Stimulated activated CD4-positive, alpha-beta T cell treated with anti-CD3 and anti-CD28 coated beads, Interleukin-12 subunit alpha, Interleukin-12 subunit beta, amount 100 ng/mL, for 24 hours (primary cell): ENCODE measurements at places on chromosomes 2 and 18.
A peak's percentile ranks its signal among the peaks of the same experiment; 100 is the strongest.

DNA sequence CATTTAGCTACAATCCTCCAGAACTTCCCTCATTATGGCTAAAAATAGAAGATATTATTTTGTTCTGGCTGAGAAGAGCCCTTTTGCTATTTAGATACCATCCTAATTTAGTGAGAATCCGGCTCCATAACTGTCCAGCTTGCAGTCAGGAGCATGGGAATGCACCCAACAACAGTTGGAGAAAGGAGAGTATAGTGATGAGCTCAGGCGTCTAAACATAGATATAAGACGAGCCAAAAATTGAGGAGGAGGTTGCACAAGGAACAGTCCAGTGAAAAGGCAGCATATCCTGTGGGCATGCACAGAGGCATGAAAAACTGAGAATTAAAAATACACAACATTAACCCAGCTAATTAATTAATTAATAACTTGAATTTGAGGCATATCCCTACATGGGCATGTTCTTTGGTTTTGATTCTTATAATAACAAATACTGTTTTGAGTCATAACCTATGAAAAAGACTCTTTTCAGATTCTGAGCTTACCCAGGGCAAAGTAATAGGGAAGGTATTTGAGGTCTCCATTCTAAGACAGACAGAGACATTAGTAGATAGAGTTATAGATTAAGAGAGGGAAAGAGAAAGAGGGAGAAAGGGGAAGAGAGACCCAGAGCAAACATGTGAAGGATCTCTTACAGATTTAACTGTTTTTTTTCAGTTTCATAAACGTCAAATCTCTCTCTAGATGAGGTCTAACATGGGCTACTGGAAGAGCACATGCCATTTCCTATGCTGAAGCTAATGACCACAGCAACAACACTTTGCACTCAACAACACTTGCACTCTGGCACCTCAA is 311.2 kb downstream of the OSR1 start:
- no peak for DNase-seq

DNA sequence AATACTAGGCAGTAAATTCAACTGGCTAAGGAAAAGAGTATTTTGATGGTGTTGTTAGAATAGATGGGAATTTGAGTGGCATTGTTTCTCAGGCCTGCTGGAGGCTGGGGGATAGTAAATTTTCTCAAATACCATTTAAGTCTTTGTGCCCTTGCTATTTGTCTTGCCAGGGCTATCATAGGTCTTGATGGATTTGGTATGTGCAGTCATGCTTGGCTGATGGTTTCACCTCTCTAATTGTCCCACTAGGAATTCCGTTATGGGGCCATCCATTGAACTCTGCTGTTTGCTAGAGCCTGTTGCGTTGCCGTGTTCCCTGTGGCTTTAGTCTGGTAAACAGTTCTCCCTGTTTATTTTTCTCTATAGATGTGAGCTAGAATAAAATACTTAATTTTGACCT is 438.1 kb upstream of the FAM98A start:
- no peak for DNase-seq

GRCh38 chr2:202612145-202612544 is 22.6 kb upstream of the FAM117B start:
- DNase-seq, result no peak

- no peak for DNase-seq
Measured at GRCh38 chr2:177183860-177184259, 28.7 kb upstream of the HNRNPA3 start.

DNA sequence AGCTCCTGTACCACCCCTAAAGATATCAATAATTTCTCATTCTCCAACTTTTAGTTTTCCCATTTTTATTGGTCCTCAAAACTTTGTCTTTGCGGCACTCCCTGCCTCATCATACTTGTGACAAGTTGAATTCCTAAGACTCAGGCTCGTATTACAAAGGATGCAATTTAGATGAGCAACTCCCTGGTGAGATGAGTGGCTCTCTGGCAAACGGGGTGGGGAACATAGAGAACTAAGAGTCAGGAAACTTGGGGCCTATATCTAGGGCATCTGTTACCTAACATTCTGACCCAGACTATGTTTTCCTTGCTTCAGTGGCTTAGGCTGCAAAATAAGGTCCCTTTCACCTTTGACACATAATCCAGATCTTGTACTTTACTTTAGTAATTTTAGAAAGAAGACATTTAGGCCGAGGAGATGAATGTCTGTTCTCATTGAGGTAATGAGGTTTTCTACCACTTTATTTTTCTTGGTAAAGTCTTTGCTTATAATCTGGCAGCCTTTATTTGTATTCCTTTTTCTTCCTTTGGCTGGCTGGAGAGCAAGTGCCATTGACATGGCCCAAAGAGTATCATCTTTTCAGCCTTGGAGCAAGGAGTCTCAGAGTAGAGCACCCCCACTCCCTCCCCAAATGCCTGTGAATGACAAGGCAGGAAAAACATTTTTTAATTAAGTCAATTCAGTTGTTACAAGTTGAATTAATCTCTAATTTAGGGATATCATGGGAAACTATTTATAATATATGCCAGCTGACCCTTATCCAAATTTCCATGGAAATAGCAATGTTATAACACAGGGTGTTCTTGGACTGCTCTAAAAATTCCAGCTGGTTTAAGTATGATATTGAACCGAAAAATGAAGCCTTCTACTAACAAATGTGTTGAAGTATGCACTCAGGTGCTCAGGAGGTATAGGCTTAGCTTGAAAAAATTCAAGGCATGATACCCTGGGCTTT is 15.2 kb downstream of the TSPYL6 start:
- DNase-seq, result no peak

- DNase-seq, result no peak
Measured at GRCh38 chr18:73646772-73647171, 500.9 kb downstream of the FBXO15 start.

- DNase-seq, result no peak
Measured at GRCh38 chr2:20018601-20019152, 6.2 kb upstream of the MATN3 start.

DNA sequence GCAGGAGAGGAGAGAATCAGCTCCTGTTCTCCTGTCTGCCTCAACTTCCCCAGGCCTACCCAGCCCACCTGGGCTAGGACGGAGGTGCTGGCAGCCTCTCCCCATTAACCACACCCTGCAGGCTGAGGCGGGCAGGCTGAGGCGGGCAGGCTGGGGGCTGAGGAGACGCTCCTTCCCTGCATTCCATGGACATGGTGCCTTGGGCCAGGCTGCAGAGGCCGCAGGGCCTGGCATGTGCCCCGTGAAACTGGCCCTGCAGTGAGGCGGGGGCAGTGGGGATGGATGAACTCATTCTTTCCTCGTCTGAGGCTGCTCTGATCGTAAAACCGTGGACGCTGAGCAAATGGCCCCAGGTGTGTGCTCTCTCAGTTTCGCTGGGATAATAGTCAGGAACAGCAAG is 84.7 kb upstream of the LAPTM4A start:
- no peak for DNase-seq

- DNase-seq, result peak; percentile 54
Measured at GRCh38 chr2:230924470-230925341, at the start of gene GPR55. Gene GPR55, minus strand, starts transcription at chr2:230925242. Its CDS starts 14,280 bp downstream, at chr2:230910962.

- DNase-seq, result no peak
Measured at GRCh38 chr2:63650756-63651155, 62.0 kb downstream of the MDH1 start.

GRCh38 chr2:120802158-120802557 is 66.5 kb downstream of the GLI2 start:
- no peak for DNase-seq

- no peak for DNase-seq
Measured at GRCh38 chr2:45483997-45484396, 127.1 kb downstream of the SRBD1 start.

GRCh38 chr2:162586311-162586710 is 242.4 kb downstream of the GCA start:
- DNase-seq, result no peak

DNA sequence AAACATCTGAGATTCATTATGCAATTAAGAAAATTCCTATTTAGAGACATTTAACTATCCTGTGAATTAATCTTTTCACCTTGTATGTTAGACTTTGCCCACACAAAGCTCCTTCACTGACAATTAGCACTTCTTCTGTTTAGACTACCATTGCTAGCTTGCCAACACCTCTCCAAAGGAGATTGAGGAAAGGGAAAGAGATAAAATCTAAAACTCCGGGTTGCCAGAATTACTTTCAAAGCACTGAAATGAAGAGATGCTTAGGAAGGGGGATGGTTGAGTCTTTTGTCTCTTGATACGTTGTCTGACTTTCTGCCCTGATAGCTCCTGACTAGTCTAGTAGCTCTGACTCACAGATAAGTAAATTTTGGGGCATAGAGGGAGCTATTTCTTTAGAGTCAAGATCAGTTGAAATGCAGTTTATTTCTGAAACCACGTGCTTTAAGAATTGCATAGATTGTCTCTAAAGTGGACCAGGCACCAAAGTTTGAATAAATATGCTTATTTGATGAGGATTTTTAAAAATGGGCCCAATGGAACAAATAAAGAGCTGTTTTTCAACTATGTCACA is 74.1 kb upstream of the DSEL start:
- DNase-seq, result no peak

DNA sequence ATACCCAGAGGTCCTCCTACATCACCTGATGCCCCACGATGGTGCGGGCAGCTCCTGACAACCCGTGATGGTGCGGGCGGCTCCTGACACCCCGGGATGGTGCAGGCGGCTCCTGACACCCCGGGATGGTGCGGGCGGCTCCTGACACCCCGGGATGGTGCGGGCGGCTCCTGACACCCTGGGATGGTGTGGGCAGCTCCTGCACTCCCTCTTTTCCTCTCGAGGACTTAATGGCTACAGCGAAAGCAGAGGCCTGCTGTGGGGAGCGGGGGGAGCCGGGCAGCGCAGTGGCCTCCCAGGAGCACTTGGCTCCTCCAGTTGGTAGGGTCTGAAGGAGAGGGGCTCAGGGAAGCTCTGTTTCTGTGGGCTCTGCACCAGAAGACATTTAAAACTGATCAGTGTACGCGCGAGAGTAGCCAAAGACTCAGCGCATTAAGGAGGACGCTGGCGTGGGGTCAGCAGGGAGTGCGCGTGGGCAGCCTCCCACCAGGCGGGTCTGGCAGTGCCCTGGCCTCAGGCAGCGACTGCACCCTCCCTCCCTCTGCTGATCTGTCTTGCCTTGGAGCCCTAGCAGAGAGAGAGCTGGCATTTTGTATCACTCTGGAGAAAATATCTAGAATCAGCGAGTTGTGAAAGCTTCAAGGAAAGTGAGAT is 464.5 kb upstream of the MYT1L start:
- no peak for DNase-seq

GRCh38 chr2:233076749-233077148 is 16.6 kb downstream of the INPP5D start:
- no peak for DNase-seq
